BJ (cell line): ENCODE measurements at places on chromosomes 12 and 14.

GRCh38 chr14:62117751-62118105 lies 355.5 kb downstream of the SNAPC1 start:
- DNase-seq = no peak

DNA sequence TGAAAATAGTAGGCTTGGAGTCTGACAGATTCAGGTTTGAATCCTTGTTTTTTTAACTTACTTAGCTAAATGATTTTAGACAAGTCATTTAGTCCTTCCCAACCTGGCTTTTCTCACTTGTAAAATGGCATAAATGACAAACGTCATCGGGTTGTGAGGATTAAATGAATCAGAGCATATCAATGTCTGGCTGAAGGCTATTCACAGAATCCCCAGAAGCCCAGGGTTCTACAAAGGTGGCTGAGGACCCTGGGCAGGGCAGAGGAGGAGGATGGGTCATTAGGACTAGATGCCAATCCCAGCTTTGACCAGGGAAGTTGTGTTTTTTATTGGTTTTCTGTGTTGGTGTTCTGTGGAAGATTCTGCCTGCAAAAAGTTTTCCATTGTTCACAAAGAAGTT lies 7.6 kb upstream of the PTPRB start:
- DNase-seq = no peak

DNA sequence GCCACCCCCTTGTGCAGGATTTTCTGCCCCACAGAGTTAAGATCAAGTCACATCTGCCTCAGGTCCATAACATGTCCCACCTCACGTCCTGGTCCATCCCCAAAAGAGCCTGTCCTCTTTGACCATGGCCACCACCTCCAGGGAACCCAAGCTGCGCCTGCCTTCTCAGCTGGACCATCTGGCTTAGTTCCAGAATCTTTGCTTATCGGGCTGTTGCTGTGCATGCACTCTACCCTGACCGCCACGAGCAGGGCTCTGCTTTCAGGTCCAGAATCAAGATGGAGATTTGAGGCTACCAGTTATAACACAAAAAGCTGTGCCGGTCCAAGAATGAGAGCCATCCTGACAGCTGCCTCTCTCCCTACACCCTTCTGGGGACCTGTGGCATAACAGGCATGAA lies 326.7 kb downstream of the DPF3 start:
- DNase-seq = no peak

- no peak for DNase-seq
These were observed 46.9 kb upstream of the FAM181A start for GRCh38 chr14:93880021-93880820.

- DNase-seq = no peak
These were observed 260.8 kb upstream of the CCDC196 start for GRCh38 chr14:66225337-66225736.

GRCh38 chr12:101962486-101962885 lies 85.1 kb downstream of the DRAM1 start:
- DNase-seq = no peak

GRCh38 chr12:54723379-54724256 lies 75.5 kb upstream of the DCD start:
- DNase-seq = no peak

GRCh38 chr12:95553197-95553943 lies 2.1 kb upstream of the USP44 start:
- no peak for DNase-seq

DNA sequence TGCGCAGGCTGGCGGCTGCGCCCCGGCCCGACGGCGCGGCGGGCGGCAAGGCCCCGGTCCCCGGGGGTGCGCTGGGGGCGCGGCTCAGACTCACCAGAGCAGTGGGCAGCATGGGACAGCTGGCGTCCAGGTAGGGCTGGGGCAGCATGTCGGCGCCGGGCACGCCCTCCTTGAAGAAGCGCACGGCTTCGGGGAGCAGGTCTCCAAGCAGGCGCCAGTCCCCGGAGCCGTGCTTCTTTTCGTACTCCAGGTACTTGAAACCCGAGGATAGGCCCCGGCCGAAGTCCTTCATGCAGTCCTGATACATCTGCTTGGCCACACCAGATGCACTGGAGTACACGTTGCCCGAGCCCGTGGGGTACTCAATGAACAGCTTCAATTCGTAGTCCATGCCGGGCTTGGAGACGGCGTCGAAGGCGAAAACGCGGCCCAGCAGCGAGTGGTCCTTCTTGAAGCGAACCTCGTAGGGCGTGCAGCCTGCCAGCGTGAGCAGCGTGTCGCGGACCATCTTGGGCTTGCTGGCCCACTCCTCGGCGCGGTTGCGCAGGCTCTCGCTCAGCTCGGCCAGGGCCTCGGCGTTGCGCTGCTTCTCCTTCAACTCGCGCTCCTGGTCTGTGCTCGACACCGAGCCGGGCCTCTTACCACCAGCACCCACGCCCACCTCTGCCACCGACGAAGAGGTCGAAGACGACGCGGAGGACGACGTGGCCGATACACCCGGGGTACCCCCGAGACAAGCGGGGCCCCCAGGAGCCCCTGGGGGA lies 2.2 kb downstream of the IRF2BPL start:
- DNase-seq = no peak

DNA sequence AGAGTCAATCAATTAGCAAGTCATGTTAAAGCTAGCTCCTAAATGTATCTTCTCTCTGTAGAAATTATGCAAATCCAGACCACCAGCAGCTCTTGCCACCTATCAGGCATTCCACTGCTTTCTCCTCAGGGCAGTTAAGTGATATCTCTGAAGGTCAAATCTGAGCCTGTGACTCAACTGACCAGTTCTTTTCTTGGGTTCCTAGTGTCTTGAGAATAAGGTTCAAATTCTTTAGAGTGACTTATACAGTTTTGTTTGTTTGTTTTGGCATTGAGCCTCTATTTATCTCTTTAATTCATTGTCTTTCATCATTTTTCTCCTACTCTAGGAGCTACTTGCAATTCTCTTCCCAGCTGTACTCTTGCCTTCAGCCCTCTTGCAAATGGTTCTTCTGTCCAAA lies 2.5 kb upstream of the LRIG3 start:
- DNase-seq = no peak

GRCh38 chr14:56133547-56133946 lies 15.3 kb downstream of the PELI2 start:
- DNase-seq = no peak

- DNase-seq = no peak
These were observed 5.5 kb downstream of the NKX2-1 start for GRCh38 chr14:36514278-36515104.

GRCh38 chr12:6140651-6141447 lies 16.4 kb upstream of the VWF start:
- no peak for DNase-seq

DNA sequence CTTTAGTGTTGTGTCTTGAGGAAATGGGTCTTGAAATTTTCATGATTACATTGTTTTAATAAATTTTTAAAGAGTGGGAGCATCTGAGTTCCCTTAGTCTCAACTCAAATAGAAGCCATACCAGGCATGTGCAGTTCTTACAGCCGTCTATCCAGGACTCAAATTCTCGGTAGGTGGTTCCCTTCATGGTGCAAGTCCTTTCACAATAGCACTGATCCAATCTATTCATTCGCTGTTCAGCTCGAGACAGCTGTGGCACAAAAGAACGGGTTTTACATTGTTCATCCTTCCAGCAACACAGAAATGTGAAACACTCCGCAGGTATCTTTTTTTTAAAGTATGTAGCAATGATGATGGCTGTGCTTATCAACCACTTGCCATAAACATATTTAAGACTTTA lies 100.2 kb downstream of the NELL2 start:
- no peak for DNase-seq

DNA sequence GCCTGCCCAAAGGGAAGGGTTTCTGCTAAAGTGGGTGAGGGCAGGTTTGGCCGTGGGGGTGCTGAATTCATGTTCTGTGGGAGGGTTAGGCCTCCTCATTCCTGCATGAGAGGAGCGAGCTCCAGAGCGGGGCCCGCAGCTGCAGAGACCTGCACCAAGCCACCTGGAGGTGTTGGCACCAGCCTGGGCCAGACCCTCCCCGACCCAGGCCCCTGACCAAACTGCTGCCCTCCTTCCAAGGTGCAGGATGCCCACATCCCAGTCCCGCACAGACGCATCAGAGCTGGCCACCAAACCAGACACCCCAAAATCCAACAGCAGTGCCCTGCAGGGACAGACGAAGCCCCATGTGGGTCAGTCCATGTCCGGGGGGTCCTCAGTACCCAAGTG lies 10.6 kb downstream of the ADSS1 start:
- DNase-seq = no peak

DNA sequence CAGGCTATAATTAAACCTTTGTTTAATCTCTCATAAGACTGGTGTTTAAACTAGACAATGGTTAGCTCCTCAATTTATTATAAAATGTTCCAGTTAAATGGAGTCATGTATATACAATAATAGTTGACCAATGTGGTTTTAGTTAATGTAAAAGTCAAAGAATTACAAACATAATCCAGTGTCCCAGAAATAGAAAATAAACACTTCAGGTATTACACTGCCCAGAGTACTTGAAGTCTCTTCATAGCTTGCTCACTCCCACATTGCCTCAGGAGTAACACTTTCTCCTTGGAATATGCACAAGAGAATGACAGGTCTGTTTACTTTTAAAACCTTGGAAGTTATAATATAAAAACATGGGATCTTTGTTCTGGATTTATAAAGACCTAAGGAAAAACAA lies 60.5 kb downstream of the SLC38A1 start:
- no peak for DNase-seq

- no peak for DNase-seq
These were observed 532.2 kb upstream of the MIS18BP1 start for GRCh38 chr14:45785240-45785639.

DNA sequence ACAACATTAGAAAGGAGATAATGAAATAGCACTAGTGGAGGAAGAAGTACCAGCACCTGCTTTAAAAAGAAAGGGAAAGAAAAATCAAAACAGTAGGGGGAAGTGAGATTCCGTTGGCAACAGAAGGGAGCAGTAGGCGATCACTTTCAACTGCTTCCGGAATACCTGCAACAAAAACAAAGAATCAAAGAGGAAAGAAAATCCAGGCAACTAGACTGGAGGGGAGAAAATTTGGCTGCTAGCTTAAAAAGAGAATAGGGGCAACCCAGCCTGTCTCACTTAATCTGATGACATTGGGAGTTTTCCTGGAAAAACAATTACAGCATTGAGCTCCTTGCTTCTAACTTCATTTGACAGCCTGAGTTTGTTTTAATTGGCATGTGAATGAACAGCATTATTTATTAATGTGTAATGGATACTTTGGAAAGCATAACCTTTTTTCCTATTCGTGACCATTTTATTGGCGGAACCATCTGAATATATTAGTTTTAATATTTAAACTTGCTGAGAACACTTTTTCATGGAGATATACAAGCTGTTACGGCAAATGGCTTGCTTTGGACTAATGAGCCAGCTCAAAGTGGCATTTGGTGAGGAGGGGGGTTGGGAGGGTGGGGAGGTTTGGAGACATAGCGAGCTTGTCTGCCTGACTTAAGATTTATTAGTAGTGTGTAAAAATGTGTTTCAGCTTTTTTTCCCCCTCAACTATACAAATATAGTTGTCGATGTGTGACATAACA lies 2.5 kb upstream of the DACT1 start:
- DNase-seq = no peak

- no peak for DNase-seq
These were observed 5.5 kb upstream of the CELA1 start for GRCh38 chr12:51351913-51352532.

- no peak for DNase-seq
These were observed 63.5 kb downstream of the PELI2 start for GRCh38 chr14:56181681-56182085.
